A549 (cell line): ENCODE measurements at places on chromosomes 7 and 10. TPM values are rescaled to one million over a fixed set of nuclear protein-coding genes. Genes with fewer than 3 reads are reported as not detected.

Gene PGAM2
- not detected in 3 replicates for polyA plus RNA-seq

DNA sequence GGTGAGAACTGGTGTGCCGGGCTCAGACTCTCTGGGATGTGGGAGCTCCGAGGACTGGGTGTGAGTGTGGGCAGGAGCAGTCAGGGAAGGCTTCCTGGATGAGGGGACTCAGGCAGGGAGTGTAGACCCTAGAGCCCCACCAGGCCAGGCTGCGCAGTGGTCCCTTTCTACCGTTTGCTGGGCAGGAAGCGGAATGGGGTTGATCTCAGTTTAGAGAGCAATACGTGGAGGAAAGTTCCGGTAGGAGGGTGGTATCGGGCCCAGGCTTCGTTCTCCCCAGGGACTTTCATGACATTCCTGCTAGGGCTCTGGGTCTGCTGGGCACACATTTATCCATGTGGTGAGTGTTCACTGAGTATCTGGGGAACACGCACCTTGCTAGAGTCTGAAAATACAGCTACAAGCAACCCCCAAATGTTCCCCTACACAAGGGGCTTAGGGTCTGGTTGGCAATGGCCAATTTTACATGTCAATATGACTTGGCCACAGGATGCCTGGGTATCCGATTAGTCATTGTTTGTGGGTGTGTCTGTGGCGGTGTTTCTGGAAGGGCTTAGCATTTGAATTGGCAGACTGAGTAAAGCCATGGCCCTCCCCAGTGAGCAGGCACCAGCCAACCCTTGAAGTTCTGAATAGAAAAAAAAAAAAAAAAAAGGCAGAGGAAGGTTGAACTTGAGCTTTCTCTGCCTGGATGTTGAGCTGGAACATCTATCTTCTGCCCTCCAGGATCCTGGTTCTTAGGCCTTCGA lies 20.8 kb downstream of the GHRHR start:
- DNase-seq: no peak

- no peak for DNase-seq
Measured at GRCh38 chr7:83414947-83415346, 234.0 kb downstream of the SEMA3E start.

DNA sequence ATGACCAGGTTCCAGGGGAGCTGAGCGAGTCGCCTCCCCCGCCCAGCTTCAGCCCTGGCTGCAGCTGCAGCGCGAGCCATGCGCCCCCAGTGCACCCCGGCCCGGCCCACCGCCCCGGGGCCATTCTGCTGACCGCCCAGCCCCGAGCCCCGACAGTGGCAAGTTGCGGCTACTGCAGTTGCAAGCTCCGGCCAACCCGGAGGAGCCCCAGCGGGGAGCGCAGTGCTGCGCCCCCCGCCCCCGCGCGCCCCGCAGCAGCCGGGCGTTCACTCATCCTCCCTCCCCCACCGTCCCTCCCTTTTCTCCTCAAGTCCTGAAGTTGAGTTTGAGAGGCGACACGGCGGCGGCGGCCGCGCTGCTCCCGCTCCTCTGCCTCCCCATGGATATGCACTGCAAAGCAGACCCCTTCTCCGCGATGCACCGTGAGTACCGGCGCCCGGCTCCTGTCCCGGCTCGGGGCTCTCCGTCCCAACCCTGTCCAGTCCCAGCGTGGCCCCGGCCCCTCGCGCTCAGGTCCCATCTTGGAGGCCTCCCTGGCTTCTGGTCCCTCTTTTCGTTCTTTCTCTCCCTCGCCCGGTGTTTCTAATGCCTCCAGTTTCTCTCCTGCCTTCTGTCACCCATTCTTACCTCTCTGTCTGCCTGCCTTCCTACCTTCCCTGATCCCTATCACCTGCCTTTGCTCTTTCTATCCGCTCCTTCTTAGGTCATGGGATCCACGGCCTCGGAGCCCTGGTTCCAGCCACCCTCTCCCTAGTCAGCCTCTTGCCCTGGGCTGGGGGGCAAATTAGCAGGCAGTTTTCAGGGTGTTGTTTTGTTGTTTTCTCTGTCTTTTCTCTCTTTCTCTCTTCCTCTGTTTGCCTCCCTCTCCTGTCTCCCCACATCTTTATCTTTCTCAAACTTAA lies 751 bp downstream of the PAX2 start:
- no peak for DNase-seq

GRCh38 chr10:79383974-79384606 lies 36.8 kb downstream of the PPIF start:
- DNase-seq: no peak

Gene HOXA2
- 1.3 to 1.5 TPM (median 1.4 TPM) in 3 replicates for polyA plus RNA-seq

- no peak for DNase-seq
Measured at GRCh38 chr10:28169525-28169924, 133.3 kb downstream of the MPP7 start.

Gene LMOD2
- polyA plus RNA-seq: not detected in 3 replicates

Gene SAP25
- 0.24 to 0.37 TPM (median 0.26 TPM) in 3 replicates for polyA plus RNA-seq

DNA sequence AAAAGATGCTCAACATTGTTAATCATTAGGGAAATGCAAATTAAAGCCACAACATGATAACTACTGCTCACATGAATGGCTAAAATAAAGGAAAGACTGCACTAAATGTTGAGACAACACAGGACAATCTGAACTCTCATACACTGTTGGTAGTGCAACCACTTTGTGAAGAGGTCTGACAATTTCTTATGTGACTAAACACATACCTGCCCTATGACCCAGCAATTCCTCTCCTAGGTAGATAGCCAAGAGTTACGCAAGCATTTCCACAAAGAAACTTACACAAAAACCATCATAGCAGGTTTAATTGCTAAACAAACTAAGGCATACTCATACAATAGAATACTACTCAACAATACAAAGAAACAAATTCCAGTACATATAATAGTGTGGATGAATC lies 41.8 kb upstream of the HERPUD2 start:
- peak; percentile 23 for DNase-seq
